ENCODE measurements at places on chromosomes 1 and 21.

GRCh38 chr1:175364424-175365076 is 172.0 kb upstream of the KIAA0040 start:
- H3K27ac ChIP-seq: no peak overlapping the region
- H3K27me3 ChIP-seq: no peaks in the 10 kb centered on the region
- no peaks in the 10 kb centered on the region for H3K4me1 ChIP-seq
- H3K36me3 ChIP-seq: no peaks in the 10 kb centered on the region
- H3K4me3 ChIP-seq: no peak overlapping the region

DNA sequence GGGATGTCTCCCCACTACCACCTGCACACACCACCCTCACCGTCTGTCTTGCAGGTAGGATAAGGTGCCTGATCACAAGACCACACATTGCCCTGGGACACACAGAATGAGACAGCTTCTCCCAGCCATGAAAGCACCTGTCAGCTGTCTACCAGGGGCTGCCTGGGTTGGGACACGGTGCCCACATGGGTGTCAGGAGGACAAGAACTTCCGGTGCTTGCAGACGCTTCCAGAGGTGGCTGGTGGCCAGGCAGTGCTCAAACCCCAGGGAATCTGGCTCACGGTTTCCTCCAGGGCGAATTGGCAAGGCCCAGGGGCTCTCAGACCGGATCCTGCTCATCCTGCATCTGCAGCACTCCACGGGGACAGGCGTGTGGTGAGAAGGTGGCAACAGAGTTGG is 182.6 kb upstream of the ARHGEF16 start:
- no peaks in the 10 kb centered on the region for H3K27me3 ChIP-seq
- no peak overlapping the region for H3K27ac ChIP-seq
- no peak overlapping the region for H3K4me3 ChIP-seq
- no peaks in the 10 kb centered on the region for H3K36me3 ChIP-seq
- peaks cover 19% of the 10 kb centered on the region for H3K4me1 ChIP-seq

GRCh38 chr1:40507973-40508372 is 594 bp upstream of the EXO5 start:
- no peak for DNase-seq
- H3K4me3 ChIP-seq: peak overlapping the region; percentile 91
- H3K4me1 ChIP-seq: no peaks in the 10 kb centered on the region
- no peaks in the 10 kb centered on the region for H3K36me3 ChIP-seq
- H3K27me3 ChIP-seq: no peaks in the 10 kb centered on the region

- H3K36me3 ChIP-seq: no peaks in the 10 kb centered on the region
- peak; percentile 23 for DNase-seq
- no peak overlapping the region for H3K4me3 ChIP-seq
- H3K27me3 ChIP-seq: no peaks in the 10 kb centered on the region
- peaks cover 13% of the 10 kb centered on the region for H3K4me1 ChIP-seq
Measured at GRCh38 chr1:91282695-91283420, 121.8 kb downstream of the HFM1 start.

GRCh38 chr1:119600976-119601375 is 47.1 kb downstream of the ZNF697 start:
- H3K4me1 ChIP-seq: no peaks in the 10 kb centered on the region
- no peak for DNase-seq
- H3K4me3 ChIP-seq: no peak overlapping the region
- H3K27me3 ChIP-seq: no peaks in the 10 kb centered on the region
- H3K36me3 ChIP-seq: no peaks in the 10 kb centered on the region

GRCh38 chr1:181135437-181135731 is 46.9 kb downstream of the IER5 start:
- DNase-seq: no peak
- no peaks in the 10 kb centered on the region for H3K27me3 ChIP-seq
- no peak overlapping the region for H3K27ac ChIP-seq
- H3K36me3 ChIP-seq: no peaks in the 10 kb centered on the region
- H3K4me3 ChIP-seq: no peak overlapping the region

- no peak for DNase-seq
- no peaks in the 10 kb centered on the region for H3K36me3 ChIP-seq
- H3K4me1 ChIP-seq: no peaks in the 10 kb centered on the region
- H3K27ac ChIP-seq: peak overlapping the region; percentile 49
Measured at GRCh38 chr1:116503546-116504307, 67.1 kb downstream of the CD58 start.

GRCh38 chr1:47191940-47192457 is 2.2 kb upstream of the PDZK1IP1 start:
- H3K4me3 ChIP-seq: no peak overlapping the region
- H3K4me1 ChIP-seq: no peaks in the 10 kb centered on the region

- no peaks in the 10 kb centered on the region for H3K4me1 ChIP-seq
- H3K4me3 ChIP-seq: no peak overlapping the region
- no peak overlapping the region for H3K27ac ChIP-seq
- no peaks in the 10 kb centered on the region for H3K36me3 ChIP-seq
- no peaks in the 10 kb centered on the region for H3K27me3 ChIP-seq
Measured at GRCh38 chr1:55061706-55062321, 22.5 kb downstream of the PCSK9 start.
